Eye (tissue), 1 donor: ENCODE measurements at places on chromosomes 3 and 15.

- DNase-seq, result no peak
These were observed 1.7 kb downstream of the CCR1 start for GRCh38 chr3:46206282-46207015.

- DNase-seq, result no peak
These were observed 17.6 kb downstream of the MTMR14 start for GRCh38 chr3:9666704-9667445.

- no peak for DNase-seq
These were observed 6.8 kb upstream of the LDHAL6B start for GRCh38 chr15:59199626-59200465.

DNA sequence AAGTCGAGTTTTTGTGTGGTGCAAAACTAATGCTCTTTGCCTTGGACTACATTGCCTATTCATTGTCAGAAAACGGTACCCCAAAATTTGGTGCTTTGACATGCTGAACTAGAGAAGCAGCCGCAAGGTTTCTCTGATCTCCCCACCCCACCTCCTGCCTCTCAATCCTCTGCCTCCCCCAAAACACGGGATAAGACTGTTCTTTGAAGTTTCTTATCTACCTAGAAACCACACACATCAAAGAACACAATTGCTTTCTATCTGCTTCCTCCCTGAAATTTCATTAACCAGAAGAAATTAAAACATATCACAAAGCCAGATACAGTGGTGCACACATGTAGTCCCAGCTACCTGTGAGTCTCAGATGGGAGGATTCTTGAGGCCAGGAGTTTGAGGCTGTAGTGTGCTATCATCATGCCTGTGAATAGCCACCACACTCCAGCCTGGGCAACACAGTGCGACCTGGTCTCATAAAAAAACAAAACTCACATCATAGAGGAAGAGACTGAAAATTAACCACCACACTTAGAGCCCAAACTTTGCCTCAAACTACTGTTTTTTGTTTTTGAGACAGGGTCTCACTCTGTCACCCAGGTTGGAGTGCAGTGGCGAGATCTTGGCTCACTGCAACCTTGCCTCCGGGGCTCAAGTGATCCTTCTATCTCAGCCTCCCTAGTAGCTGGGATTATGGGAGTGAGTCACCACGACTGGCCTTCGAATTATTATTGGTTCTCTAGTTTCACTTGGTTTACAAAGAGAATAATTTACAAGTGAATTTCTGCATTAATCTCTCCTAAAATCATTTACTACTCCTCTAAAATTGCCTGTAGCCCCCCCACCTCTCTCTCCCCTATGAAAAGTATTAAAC is 2.7 kb upstream of the PCNP start:
- DNase-seq, result no peak

DNA sequence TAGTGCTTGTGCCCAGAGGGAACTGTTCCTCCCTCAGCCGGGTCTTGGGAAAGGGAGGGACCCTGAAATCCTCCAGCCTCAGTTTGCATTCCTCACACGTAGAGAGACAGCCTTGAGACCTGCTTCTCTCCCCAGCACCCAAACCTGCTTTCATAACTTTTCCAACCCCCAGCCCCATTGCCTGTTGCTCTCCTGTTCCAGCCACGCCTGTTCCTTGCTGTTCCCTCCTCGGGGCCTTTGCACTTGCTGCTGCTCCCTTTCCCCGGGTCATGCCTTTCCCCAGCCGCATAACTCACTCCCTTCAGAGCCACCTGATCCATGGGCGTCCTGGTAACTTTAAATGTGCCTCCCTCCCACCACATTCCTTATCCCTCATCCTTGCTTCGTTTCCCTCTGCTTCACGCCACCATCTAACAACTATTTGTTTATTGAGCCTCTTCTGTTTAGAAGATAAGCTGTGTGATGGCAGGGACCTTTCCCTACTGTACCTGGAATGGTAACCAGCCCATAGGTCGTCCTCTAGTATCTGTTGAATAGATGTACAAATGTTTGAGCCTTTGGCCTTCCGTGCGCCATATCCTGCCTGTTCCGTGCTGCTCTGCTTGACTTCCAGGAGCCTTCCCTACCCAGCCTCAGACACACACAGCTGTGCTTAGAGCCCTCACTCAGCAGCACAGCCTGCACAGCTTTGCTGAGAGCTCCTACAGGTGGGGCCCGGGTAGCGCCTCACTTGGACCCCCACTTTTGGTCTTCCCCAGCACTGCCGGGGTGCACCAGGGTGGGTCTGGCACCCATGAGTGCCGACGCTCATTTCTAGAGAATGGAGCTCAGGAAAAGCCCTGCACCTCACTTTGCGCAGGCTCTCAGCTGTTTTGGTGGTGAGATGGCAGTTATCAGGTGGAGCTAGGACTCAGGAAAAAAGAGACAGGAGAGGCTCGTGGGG is 60.2 kb downstream of the SCN5A start:
- no peak for DNase-seq

DNA sequence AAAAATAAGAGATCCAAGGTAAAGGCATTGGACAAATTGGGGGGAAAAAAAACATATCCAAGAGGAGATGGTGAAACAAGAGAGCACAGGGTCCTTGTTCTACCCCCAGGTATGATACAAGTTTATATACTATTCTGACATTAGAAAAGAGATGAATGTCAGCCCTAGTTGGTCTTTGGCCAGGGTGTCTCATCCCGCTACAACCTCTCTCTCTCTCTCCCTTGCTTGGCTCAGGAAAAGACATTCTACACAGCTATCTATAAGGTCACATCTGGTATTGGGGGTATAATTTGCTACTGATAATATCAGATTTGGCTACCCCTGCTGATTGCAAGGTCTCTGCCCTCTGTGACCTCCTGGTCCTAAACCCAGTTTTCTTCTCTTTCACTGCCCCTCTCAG is 117.2 kb downstream of the GOLIM4 start:
- DNase-seq, result no peak

DNA sequence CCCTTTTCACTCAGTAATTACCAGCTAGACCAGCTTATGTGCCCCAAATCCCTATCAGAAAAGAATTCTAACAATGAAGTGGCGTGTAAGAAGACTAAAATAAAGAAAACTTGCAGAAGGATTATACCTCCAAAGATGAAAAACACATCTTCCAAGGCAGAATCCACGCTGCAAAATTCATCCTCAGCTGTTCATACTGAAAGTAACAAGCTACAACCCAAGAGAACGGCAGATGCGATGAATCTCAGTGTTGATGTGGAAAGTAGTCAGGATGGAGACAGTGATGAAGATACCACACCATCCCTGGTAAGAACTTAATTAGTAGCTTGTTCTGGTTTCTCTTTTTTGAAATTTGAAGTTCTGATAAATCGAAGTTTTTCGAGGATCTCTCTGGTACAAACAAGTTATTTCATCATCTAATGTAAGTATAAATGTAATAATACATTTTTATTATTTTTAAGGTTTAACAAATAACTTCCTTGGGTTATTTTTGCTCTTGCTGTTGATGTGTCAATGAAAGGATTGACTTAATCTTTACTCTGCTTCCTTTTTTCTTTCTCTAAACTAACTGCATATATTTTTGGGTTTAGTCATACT is 1.4 kb downstream of the WDR76 start:
- peak; percentile 18 for DNase-seq

- no peak for DNase-seq
These were observed 1.2 kb upstream of the ZBTB20 start for GRCh38 chr3:115148142-115148790.

DNA sequence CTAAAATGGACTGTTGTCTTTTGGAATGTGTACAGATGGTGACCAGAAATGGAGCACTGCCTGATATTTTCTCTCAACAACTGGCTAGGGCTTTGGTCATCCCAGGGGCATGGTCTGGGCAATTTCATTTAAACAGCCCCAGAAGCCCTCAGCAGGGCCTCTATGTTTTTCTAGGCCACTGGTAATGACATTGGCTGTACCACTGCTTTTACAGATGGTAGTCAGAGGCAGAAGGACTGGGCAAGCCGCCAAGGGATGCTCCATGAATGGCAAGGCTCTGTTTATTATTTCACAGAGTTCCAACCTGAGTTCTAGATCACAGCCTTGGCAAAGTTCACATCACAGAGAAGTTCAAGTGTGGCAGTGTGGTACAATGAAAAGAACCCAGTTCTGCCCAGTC is 37.0 kb upstream of the LMCD1 start:
- DNase-seq, result no peak

- no peak for DNase-seq
These were observed 346.6 kb upstream of the MEIS2 start for GRCh38 chr15:37446921-37447320.

DNA sequence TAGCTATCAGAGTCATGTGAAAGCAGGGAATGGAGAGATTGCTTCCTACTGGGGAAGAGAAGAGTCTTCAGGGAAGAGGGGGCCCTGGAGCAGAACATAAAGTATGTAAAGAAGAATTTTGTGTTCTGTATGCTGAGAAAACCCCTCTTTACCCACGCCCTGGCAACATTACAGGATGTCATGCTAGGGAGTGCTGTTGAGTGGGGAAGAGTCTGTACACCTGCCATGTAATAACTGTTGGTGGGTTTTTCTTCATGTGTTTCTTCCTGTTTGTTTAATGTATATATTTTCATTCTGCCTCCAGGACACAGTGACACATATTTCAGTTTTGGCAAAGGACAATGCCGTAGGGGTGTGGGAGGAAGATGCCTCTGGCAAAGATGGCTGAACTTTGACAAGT is 122.8 kb upstream of the LPP start:
- no peak for DNase-seq

- DNase-seq, result no peak
These were observed 74.2 kb upstream of the ICE2 start for GRCh38 chr15:60553163-60553562.

GRCh38 chr3:32354362-32354778 is 37.3 kb upstream of the CMTM7 start:
- DNase-seq, result peak; percentile 78

- peak; percentile 74 for DNase-seq
These were observed 4.3 kb downstream of the MECOM start for GRCh38 chr3:169659096-169659819.

- no peak for DNase-seq
These were observed 326.4 kb downstream of the SV2B start for GRCh38 chr15:91426412-91426811.

- DNase-seq, result peak; percentile 18
These were observed 1.2 kb downstream of the PCBP4 start for GRCh38 chr3:51966016-51966415.

GRCh38 chr15:82921939-82922338 is 30.6 kb downstream of the HOMER2 start:
- no peak for DNase-seq

DNA sequence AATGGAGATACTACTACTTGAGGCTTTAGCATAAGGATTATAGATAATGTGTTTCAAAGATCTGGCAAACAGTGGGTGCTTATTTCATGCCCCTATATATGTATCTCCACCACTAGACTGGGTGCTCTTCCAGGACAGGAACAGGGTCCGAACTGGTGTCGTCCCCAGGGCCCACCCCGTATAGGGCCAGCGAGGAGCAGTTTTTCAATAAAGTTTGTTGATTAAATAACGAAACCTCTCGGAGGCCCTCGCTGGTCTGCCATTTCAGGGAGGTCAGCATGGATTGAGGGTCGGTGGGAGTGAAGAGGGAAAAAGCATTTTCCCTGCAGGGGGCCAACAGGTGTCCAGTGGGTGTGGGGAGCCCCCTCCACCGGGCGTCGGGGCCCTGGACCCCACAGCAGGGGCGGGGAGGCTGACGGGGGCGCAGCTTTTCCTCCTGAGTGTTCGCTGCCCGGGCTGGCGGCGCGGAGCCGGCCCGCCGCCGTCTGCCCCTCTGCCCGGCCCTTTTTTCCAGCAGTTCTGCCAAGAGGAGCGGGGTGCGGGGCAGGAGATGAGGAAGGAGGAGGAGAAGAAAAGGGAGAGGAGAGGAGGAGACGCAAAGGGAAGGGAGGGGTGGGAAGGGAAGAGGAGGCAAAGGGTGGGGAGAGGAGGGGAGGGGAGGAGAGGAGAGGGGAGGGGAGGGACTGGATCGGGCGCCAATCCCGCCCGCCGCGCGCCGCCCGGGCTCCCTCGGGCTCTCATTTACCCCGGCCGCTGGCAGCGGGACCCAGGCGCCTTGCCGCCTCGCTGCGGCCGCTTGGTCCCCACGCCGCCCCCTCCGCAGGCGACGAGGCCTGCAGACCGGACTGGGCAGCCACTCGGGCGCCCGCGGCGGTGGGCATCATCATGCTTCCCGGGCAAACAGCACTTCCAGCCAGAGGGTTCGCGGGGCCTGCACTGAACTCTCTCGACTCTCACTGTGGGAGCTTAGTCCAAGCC is 66.3 kb downstream of the ISG20 start:
- DNase-seq, result peak; percentile 78

DNA sequence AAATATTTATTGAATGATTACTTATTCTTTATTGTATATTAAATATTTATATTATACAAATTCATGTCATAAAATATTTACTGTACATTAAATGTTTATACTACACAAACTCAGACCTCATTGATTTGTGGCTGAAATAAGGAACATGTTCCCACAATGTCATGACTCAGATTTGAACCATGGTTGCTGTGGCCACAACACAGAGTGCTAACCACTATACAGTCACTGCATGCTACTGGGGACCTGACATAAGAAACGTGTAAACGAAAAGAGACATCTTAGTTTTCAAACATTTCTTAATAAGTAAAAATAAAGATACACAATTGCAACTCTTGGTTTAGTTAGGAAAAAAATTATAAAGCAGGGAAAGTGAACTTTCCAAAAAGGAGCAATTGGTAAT is 99.1 kb upstream of the AGTR1 start:
- DNase-seq, result no peak

GRCh38 chr3:65706776-65707568 is 331.7 kb downstream of the MAGI1 start:
- no peak for DNase-seq

- no peak for DNase-seq
These were observed 123.7 kb downstream of the ASB7 start for GRCh38 chr15:100726070-100726420.

DNA sequence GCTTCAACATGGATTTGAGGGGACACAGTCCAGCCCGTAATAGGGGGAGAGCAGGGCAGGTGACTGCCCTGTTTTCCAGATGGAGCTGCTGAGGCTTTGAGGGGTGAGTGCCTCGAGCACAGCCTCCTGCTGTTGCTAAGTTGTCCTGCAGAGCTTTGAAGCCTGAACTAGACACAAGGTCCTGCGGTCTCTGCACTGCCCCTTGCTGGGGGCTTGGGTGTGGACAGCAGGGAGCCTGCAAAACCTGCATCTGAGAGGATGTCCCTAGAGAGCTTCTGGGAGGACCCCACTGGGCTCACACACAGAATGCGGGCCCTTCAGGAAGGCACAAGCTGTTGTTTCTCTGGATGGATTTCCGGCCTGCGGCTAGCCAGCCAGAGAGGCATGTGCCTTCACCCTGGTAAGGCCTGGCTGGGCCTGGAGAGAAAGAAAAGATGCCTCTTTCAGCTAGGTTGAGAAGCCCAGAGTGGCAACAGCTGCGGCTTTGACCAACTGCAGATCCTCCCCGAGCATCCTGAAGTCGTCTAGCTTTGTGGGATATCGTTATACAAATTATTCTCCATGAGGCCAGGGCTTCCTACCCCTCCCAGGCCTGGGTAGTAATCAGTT is 226.2 kb downstream of the SLCO3A1 start:
- DNase-seq, result peak; percentile 9

GRCh38 chr15:85706779-85707518 is 87.8 kb downstream of the KLHL25 start:
- DNase-seq, result no peak

GRCh38 chr3:46122091-46122490 is 86.0 kb downstream of the CCR1 start:
- no peak for DNase-seq
